ENCODE measurements at places on chromosomes 16 and 17.

- no peak for DNase-seq
These were observed 802.5 kb downstream of the CDH8 start for GRCh38 chr16:61233713-61234112.

DNA sequence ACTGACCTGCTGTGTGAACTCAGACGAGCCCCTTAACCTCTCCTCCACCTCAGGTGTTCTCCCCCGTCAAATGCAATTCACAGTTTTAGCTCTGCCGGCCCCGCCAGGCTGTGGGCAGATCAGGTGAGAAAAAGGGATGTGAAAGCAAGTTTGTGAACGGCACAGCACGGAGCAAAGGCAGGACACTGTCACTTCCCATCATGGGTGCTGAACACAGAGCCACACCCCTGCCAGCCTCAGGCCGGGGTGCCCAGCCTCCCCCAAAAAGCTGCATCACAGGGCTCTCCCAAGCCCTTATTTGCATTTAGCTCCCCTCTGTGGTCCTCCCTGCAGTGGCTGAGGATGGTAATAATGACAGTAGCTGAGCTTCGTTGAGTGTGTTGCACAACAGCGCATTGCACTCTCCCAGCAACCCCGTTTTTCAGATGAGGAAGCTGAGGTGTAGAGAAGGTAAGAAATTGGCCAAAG, 88.8 kb upstream of the TNRC6C start:
- DNase-seq = no peak

DNA sequence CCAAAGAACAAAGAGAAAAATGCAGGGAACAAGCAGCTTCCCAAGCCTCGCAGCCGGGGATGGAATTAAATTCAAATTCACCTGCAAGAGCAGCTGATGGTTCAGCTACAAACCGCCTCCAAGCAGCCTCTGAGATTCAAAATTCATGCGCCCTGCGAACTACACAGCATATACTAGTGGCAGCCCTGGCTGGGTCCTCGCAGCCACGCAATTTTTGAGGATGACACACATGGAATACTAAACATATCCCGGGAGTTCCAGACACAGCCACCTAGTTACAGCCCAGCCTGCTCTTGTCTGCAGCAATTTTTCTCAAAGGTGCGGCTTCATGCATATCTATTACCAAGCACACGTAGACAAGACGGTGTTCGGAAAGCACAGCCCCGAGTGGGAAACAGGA, 35.9 kb upstream of the KIFC3 start:
- no peak for DNase-seq

- DNase-seq = no peak
These were observed 91.6 kb upstream of the ZNF469 start for GRCh38 chr16:88290850-88291830.

GRCh38 chr17:10197362-10197720, 1.1 kb downstream of the GAS7 start:
- DNase-seq = no peak

DNA sequence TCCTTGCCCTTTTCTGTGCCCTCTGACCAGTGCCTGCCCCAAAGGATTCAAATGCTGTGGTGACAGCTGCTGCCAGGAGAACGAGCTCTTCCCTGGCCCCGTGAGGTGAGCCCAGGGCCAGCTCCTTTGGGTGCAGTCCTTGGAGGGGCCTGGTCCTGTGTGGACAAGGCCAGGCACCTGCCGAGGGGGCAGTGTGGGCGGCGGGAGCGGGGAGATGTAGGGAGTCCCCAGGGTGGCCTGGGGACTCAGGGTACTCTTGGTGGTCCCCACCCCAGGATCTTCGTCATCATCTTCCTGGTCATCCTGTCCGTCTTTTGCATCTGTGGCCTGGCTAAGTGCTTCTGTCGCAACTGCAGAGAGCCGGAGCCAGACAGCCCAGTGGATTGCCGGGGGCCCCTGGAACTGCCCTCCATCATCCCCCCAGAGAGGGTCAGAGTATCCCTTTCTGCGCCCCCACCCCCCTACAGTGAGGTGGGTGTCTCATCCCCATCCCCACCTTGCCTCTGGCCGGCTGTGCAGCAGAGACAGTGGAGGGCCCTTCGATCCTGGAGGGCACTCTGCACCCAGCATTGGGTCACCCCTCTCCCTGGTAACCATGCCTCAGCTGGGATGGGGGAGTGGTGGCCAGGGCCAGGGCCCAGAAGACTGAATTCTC, 4.4 kb downstream of the TMEM92 start:
- no peak for DNase-seq

GRCh38 chr16:17343728-17344127, 127.0 kb downstream of the XYLT1 start:
- no peak for DNase-seq

- DNase-seq = no peak
These were observed 114.3 kb downstream of the MSI2 start for GRCh38 chr17:57370619-57371018.

GRCh38 chr17:63293323-63294075, 152.6 kb downstream of the CYB561 start:
- DNase-seq = no peak

DNA sequence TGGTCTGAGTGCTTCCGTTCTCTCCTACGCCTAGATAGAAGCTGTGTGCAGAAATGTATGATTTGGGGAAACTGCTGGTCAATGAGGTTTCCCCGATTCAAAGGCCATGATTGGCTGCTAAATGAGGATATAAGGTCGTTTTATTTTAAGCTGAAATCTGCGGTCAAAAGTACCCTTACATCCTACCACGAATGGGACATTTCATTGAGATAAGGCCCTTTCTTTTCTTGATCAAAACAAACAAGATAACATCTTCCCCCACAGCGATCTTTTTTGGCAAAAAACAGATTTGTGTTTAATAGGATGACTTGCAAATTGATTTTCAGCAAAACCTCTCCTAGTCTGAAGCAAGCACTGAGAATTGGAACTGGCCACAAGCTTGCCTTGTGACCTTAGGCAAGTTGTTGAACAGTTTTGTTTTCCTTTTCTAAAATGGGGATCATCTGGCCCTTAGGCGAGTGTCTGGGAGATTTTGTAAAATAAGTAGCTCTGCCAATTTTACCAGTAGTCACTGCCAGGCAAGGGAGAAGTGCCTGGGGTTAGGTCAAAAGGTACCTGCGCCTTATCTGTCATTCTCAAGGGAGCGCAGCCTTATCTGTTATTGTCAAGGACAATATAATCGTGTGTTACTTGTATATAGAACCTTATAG, 635 bp downstream of the SCPEP1 start:
- no peak for DNase-seq

DNA sequence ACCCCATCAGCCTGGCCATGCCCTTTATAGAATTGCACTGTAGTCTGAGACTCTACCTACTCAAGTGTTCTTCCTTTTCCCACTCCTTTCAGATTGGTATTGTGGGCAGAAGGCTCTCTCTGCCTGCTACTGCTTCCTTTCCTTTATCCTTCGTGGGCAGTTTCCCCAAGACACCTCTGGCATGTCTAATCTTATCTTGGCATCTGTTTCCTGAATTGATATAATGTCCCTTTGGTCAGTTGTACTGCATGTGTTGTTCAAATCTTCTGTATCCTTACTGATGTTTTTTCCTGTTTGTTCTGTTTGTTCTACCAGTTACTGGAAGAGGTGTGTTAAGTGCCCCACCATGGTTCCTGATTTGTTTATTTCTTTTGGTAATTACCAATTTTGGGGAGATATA, 29.5 kb upstream of the MSI2 start:
- no peak for DNase-seq

GRCh38 chr16:55364811-55365210, 40.8 kb downstream of the IRX6 start:
- peak; percentile 49 for DNase-seq

DNA sequence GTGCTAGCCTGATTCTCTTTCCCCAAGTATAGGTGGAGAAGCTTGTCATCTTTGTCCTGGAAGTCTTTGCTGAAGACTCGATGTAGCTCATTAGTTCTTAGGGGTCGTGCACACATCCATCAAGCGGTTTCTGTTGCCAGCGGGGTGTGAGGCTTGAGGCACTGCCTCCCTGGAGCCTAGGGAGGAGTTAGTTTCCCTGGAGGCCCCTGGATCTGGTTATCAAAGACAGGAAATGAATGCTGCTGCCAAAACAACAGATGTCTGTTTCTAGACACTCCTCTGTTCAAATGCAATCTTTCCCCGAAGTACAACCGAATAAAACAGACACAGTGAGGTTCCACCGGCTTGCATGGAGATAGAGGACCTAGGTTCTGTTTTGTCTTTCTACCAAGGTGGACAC, 17.5 kb downstream of the HS3ST4 start:
- peak; percentile 3 for DNase-seq

GRCh38 chr17:38504216-38504615, 76.0 kb downstream of the ARHGAP23 start:
- no peak for DNase-seq

GRCh38 chr16:75058806-75059205, 57.8 kb downstream of the LDHD start:
- no peak for DNase-seq

- DNase-seq = no peak
These were observed 2.6 kb downstream of the PDF start for GRCh38 chr16:69327585-69328310.

DNA sequence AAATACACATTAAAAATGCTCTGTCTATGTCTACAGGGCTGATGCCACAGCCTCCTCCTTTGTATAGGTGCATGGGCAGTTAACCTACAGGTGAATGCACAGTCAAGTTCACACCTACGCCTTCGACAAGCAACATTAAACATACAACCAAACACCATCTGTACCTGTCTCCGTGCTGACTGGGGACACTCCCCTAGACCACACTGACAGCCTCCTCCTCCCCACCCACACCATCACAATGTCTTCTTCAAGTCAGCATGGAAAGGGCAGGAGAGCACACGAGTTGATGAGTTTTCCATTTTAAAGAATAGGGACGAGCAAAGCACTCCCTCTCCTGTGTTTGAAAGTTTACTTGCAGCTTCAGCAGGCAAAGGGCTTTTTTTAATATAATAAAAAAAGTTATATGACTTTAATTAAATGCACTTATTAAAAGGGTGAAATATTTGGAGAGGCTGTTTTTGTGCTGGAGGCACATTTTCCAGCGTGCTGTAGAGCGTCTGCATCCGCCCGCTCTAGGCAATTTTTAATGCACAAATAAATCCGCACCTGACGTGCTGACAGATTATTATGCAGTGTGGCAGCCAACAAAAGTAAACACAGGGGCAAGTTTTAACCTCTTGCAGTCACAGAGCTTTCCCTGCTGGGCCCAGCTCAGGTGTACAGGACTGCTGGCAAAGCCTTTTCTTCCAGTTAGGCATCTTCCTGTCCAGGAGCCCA, 367.9 kb downstream of the SOX9 start:
- peak; percentile 42 for DNase-seq

GRCh38 chr17:77528516-77529327, 388.0 kb downstream of the SEC14L1 start:
- no peak for DNase-seq

- no peak for DNase-seq
These were observed 128.0 kb upstream of the CACNG5 start for GRCh38 chr17:66706851-66707450.

DNA sequence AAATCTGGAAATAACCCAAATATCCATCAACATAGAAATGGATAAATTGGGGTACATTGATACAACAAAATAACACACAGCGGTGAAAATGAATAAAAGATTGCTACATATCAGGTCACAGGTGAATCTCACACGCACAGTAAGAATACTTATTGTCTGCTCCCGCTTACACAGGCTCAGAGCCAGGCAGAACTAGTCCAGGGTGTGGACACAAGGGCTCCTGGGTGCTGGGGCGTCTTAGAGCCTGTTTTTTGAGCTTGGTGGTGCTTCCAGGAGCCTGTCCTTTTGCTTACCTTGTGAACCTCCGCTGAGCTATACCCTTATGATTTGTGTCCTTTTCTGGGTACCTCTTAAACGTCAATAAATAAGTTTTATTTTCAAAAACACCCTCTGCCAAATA, 19.8 kb upstream of the C16orf74 start:
- DNase-seq = no peak

Data from SJCRH30 (cell line).